ENCODE measurements at places on chromosomes 6 and 20. TPM values are rescaled to one million over a fixed set of nuclear protein-coding genes. Genes with fewer than 3 reads are reported as not detected.

The STMND1 gene
- total RNA-seq = not detected

The TRIM31 gene
- not detected for total RNA-seq

GRCh38 chr6:119728935-119729334 is 379.4 kb upstream of the MAN1A1 start:
- no peak overlapping the region for H3K4me3 ChIP-seq
- H3K27me3 ChIP-seq = no peaks in the 10 kb centered on the region
- no peak overlapping the region for H3K27ac ChIP-seq
- H3K36me3 ChIP-seq = no peaks in the 10 kb centered on the region
- H3K4me1 ChIP-seq = no peaks in the 10 kb centered on the region

DNA sequence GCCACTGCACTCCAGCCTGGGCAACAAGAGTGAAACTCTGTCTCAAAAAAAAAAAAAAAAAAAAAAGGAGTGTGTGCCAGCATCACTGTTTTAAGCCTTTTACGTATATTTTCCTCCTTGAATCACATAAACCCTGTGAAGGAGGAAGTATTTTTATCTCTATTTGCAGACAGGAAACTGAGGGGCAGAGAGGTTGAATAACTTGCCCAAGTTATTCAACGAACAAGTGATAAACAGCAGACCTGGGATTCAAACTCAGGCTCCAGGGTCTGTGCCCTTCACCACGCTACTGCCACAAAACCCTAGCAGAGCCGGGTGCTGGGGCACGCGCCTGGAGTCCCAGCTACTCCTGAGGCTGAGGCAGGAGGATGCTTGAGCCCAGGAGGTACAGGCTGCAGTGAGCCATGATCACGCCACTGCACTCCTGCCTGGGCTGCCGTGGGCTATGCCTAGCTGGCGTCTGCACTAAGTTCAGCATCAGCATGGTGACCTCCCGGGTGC is 9.4 kb upstream of the AVP start:
- DNase-seq = no peak
- no peaks in the 10 kb centered on the region for H3K36me3 ChIP-seq
- H3K4me3 ChIP-seq = no peak overlapping the region
- peaks cover 8% of the 10 kb centered on the region for H3K4me1 ChIP-seq
- H3K27ac ChIP-seq = no peak overlapping the region

Measured in uterus (tissue), 4 donors.